ENCODE measurements at places on chromosomes 2 and 18.
A peak's percentile ranks its signal among the peaks of the same experiment; 100 is the strongest.

DNA sequence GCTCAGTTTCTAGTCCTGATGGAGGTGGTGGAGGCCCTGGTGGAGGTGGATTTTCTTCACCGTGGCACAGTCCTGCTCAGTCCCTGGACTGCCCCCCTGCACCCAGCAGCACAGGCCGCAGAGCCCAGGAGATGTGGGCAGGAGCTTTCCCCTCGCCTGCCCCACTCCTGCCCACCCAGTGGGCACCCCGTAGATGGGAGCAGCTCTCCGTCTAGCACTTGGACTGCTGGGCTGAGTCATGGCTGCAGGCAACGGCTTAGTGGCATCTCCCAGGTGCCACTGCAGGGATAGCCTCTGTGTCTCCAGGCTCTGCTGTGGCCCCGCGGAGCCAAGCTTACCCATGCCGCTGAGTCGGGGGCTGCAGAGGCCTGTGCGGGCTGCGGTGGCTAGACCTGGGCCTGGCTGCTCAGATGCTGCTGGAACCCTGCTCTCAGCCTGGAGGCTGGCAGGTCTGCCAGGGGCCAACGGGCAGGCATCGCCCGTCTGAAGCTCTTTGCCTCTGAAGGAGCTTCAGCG, 92.3 kb upstream of the CTDP1 start:
- H3K27me3 ChIP-seq = peaks cover 21% of the 10 kb centered on the region
- H3K4me1 ChIP-seq = no peaks in the 10 kb centered on the region
- H3K4me3 ChIP-seq = no peak overlapping the region
- H3K36me3 ChIP-seq = no peaks in the 10 kb centered on the region
- no peak for DNase-seq
- H3K27ac ChIP-seq = no peak overlapping the region

GRCh38 chr2:85978883-85979780, 90.3 kb upstream of the ST3GAL5 start:
- H3K27ac ChIP-seq = no peak overlapping the region
- peaks cover 6% of the 10 kb centered on the region for H3K4me1 ChIP-seq
- H3K27me3 ChIP-seq = no peaks in the 10 kb centered on the region
- H3K36me3 ChIP-seq = no peaks in the 10 kb centered on the region
- H3K4me3 ChIP-seq = no peak overlapping the region

DNA sequence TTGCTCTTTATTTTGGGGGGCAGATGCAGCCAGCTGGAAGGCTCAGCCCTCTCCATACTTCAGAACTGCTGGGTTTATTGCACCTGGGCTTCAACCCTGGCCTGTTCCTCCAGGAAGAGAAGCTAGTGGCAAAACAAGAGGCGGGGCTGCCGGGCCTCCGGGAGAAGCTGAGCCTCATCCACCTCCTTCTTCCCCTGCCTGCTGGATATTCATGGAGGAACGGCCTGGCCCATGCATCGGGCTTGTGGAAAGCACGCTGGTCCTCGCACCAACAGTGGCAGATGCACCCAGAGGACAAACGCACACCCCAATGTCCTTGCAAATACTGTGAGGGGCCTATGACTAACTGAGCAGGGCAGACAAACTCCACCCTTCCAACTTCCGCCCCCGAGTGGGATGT, 30.6 kb downstream of the FAM178B start:
- DNase-seq = no peak
- H3K4me1 ChIP-seq = peaks cover 29% of the 10 kb centered on the region
- no peak overlapping the region for H3K27ac ChIP-seq
- no peak overlapping the region for H3K4me3 ChIP-seq

- DNase-seq = no peak
- H3K27me3 ChIP-seq = no peaks in the 10 kb centered on the region
- no peak overlapping the region for H3K27ac ChIP-seq
- no peaks in the 10 kb centered on the region for H3K4me1 ChIP-seq
- no peak overlapping the region for H3K4me3 ChIP-seq
These were observed 239.2 kb downstream of the RPIA start for GRCh38 chr2:88930659-88931058.

DNA sequence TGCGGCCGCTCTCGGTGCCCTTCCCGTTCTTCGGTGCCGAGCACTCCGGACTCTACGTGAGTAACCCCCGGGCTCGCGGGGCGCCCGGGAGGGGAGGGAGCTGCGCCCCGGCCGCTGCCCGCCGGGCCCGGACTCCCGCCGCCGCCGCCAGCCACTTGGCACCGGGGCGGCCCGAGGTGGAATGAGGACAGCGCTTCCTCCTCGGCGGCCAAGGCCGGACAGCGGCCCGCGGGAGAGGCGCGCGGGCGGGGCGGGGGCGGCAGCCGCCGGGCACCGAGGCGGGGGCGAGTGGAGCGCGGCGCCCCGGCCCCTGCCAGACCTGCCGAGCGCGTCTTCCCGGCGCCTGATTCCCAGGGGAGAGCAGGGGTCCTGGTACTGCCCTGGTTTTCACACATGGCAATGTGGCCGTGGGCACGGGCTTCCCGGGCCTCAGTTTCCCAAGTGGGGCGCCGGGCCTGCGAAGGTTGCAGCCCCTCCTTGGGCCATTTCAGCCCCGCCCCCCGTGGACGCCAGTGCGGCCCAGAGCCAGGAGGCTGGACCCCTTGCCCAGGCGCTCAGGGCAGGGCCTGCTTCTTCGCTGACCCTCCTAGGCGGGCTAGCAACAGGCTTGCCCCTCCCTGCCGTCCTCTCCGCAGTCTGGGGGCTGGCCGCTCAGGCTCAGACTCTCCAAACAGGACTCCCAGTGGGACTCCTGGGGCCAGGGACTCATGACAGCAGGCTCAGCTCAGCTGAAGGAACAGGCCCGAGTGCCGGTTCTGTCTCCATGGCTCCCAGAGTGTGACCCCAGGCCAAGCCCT, 775 bp downstream of the SNED1 start:
- H3K27me3 ChIP-seq = peaks cover 27% of the 10 kb centered on the region
- DNase-seq = no peak
- no peaks in the 10 kb centered on the region for H3K36me3 ChIP-seq
- H3K4me3 ChIP-seq = peak overlapping the region; percentile 36

DNA sequence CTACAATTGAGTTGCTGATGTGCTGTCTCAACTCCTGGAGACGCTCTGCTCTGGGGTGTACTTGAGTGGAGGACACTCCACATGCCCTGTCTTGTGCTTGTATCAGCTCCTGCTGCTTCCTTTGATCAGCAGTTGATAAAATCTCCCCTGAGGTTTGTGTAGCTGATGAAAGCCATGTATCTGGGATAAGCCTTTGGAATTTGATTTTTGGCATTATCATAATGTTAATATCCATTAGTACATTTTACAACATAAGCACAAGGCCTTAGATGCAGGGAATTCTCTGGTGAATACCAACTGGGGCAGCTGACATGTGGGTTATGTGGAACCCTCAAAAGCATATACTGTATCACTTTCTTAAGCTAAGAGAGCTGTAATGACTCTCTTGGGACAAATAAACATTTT, 222.7 kb upstream of the ITGA4 start:
- H3K36me3 ChIP-seq = no peaks in the 10 kb centered on the region
- DNase-seq = no peak
- no peak overlapping the region for H3K4me3 ChIP-seq
- H3K27ac ChIP-seq = no peak overlapping the region
- H3K4me1 ChIP-seq = peaks cover 23% of the 10 kb centered on the region

GRCh38 chr2:61771904-61772845, 81.7 kb downstream of the FAM161A start:
- no peaks in the 10 kb centered on the region for H3K36me3 ChIP-seq
- H3K27me3 ChIP-seq = peaks cover 12% of the 10 kb centered on the region
- no peak overlapping the region for H3K4me3 ChIP-seq
- H3K4me1 ChIP-seq = no peaks in the 10 kb centered on the region

DNA sequence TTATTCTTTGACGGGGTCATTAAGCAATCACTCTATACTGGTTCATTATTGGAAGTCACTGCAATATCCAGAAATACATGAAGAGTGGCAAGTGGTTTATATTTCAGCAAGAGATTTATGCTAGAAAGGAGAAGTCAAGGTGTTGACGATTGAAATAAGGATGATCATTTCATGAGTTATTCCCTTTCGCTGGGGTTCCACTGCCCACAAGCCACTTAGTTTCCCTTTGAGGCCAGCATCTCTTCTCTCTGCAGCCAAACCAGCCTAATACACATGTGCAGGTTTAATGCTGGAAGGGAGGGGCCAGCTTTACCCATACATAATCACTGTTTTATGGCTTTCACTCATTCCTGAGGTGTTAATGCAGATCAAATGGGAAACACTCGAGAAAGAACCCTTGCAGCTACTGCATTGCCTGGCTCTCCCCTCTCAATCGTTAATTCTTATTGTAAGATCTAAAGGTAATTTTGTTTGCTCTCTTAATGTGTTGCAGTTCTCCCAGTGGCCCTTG, 108.4 kb downstream of the MEIS1 start:
- no peaks in the 10 kb centered on the region for H3K36me3 ChIP-seq
- no peak for DNase-seq
- no peak overlapping the region for H3K4me3 ChIP-seq
- no peak overlapping the region for H3K27ac ChIP-seq
- no peaks in the 10 kb centered on the region for H3K4me1 ChIP-seq
